ENCODE measurements at places on chromosomes 2 and 18. TPM values are rescaled to one million over a fixed set of nuclear protein-coding genes. Genes with fewer than 3 reads are reported as not detected.

The FAHD2B gene
- 30.2 TPM for total RNA-seq

The UBXN2A gene
- 12.2 TPM for total RNA-seq

The C2orf74 gene
- total RNA-seq: 15.9 TPM

The BABAM2 gene
- 72.3 TPM for total RNA-seq

The SLC9A2 gene
- not detected for total RNA-seq

The EVA1A gene
- not detected for total RNA-seq

The CPS1 gene
- 1.7 TPM for total RNA-seq

The COLEC12 gene
- not detected for total RNA-seq

The COL3A1 gene
- total RNA-seq: not detected

DNA sequence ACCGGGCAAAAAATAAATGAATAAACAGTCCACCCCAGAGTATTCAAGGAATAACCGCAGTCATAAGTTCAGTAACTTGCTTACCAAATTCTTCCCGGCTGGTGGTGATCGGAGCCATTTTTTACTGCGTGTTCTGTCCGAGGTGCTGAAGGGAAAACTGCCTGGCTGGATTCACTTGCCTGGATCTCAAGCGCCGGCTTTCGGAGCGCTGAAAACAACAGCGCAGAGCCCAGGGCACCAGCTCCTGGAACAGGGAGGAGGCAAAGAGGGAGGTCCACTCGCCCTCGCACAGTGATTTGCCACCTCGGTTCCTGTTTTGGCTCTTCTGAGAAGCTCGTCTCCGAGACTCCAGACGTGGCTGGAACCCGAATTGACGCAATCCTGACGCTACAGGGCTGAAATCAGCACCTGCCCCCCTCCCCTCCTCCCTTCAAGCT, at the start of gene SYT4:
SYT4 (minus strand) TSS at position 327 of the 437 bp plus-strand sequence; CDS start at position 118, 209 bp downstream.
- no peaks in the 10 kb centered on the region for H3K4me1 ChIP-seq
- H3K4me3 ChIP-seq: no peak within 1 kb of the TSS
- H3K27me3 ChIP-seq: peaks cover 1% of the 10 kb centered on the region

DNA sequence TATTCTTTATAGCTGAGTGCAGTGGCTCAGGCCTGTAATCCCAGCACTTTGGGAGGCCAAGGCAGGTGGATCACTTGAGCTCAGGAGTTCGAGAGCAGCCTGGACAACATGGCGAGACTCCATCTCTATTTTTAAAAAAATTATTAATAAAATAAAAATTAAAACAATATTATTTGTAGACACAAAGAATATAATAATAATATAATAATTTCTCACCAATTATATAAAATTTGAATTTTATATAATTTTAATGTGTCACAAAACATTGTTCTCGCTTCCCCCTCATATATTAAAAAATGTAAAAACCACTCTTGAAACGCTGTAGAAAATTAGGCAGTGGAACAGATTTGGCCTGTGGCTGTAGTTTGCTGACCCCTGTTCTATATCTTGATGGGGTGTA, 5.6 kb upstream of the KDM3A start:
- H3K27me3 ChIP-seq: no peaks in the 10 kb centered on the region
- H3K4me3 ChIP-seq: no peak overlapping the region
- peaks cover 3% of the 10 kb centered on the region for H3K4me1 ChIP-seq

- H3K27me3 ChIP-seq: no peaks in the 10 kb centered on the region
- no peaks in the 10 kb centered on the region for H3K36me3 ChIP-seq
- DNase-seq: no peak
Observed at GRCh38 chr18:46296656-46297055, 192.5 kb downstream of the HAUS1 start.

- no peak overlapping the region for H3K27ac ChIP-seq
- no peaks in the 10 kb centered on the region for H3K4me1 ChIP-seq
- H3K4me3 ChIP-seq: no peak overlapping the region
- no peaks in the 10 kb centered on the region for H3K36me3 ChIP-seq
Observed at GRCh38 chr2:82001614-82002013, 1697.1 kb upstream of the LRRTM1 start.

- no peaks in the 10 kb centered on the region for H3K27me3 ChIP-seq
- H3K36me3 ChIP-seq: no peaks in the 10 kb centered on the region
- peak overlapping the region; percentile 48 for H3K4me3 ChIP-seq
- peak; percentile 22 for DNase-seq
- peak overlapping the region; percentile 70 for H3K27ac ChIP-seq
- H3K4me1 ChIP-seq: peaks cover 43% of the 10 kb centered on the region
Observed at GRCh38 chr2:121596221-121597080, 52.8 kb downstream of the CLASP1 start.

- DNase-seq: no peak
- H3K4me3 ChIP-seq: no peak overlapping the region
- no peaks in the 10 kb centered on the region for H3K36me3 ChIP-seq
- H3K27ac ChIP-seq: no peak overlapping the region
- no peaks in the 10 kb centered on the region for H3K27me3 ChIP-seq
Observed at GRCh38 chr2:16978301-16978700, 312.7 kb upstream of the CYRIA start.

- no peak overlapping the region for H3K27ac ChIP-seq
- no peak for DNase-seq
- H3K4me3 ChIP-seq: no peak overlapping the region
- no peaks in the 10 kb centered on the region for H3K36me3 ChIP-seq
- peaks cover 3% of the 10 kb centered on the region for H3K27me3 ChIP-seq
- no peaks in the 10 kb centered on the region for H3K4me1 ChIP-seq
Observed at GRCh38 chr2:14621114-14621513, 11.4 kb upstream of the LRATD1 start.

GRCh38 chr2:234912437-234912836, 39.4 kb upstream of the SH3BP4 start:
- no peak overlapping the region for H3K27ac ChIP-seq
- DNase-seq: no peak
- no peak overlapping the region for H3K4me3 ChIP-seq
- H3K36me3 ChIP-seq: no peaks in the 10 kb centered on the region

DNA sequence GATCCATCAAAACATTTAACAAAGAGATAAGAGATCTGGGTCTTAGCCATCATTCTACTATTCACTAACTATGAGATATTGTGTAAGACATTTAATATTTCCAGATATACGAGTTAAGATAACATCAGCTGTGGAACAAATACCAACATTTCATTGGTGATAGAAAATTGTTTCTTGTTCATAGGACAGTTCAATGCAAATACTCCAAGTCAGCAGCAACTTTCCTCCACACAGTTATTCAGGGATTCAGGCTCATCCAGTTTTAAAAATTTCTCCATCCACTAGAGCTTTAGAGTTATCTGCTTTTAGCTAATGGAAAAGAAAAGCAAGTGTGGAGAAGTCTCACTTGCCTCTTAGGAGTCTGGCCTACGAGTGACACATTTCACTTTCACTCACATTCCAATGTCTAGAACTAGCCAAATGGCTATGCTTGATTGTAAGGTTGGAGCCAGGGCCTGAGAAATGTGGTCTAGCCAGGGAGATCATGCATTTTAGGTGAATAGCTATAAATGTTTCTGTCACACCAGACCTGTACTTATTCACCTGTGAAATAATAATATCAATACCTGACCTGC, 119.3 kb upstream of the MAPRE2 start:
- H3K27me3 ChIP-seq: peaks cover 7% of the 10 kb centered on the region
- no peak overlapping the region for H3K27ac ChIP-seq
- H3K36me3 ChIP-seq: no peaks in the 10 kb centered on the region
- no peak overlapping the region for H3K4me3 ChIP-seq

GRCh38 chr2:214514704-214515103, 103.8 kb downstream of the VWC2L start:
- H3K4me1 ChIP-seq: no peaks in the 10 kb centered on the region
- no peak for DNase-seq
- no peaks in the 10 kb centered on the region for H3K36me3 ChIP-seq
- H3K4me3 ChIP-seq: no peak overlapping the region
- no peaks in the 10 kb centered on the region for H3K27me3 ChIP-seq

- no peaks in the 10 kb centered on the region for H3K4me1 ChIP-seq
- H3K36me3 ChIP-seq: no peaks in the 10 kb centered on the region
- H3K4me3 ChIP-seq: no peak overlapping the region
- H3K27ac ChIP-seq: no peak overlapping the region
- DNase-seq: no peak
Observed at GRCh38 chr18:27808683-27809082, 368.2 kb downstream of the CDH2 start.

DNA sequence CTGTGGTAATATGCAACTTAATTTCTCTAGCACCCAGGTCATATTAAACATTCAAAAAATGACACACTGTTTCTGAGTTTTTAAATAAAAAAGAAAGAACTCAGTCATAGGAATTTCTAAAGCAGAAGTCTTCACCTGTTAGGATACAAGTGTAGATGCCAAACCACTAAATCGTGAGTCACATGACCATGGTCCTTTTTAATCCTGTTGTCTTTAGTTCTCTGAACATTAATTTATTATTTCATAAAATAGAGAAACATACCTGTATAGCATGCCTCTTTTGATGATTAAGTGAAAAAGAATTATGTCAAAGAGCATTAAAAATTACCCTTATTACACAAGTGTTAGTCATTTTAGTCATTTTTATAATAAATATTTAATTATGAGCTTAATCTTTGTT, 398.8 kb downstream of the CCDC85A start:
- H3K4me3 ChIP-seq: no peak overlapping the region
- no peak overlapping the region for H3K27ac ChIP-seq
- H3K36me3 ChIP-seq: no peaks in the 10 kb centered on the region
- H3K4me1 ChIP-seq: no peaks in the 10 kb centered on the region

DNA sequence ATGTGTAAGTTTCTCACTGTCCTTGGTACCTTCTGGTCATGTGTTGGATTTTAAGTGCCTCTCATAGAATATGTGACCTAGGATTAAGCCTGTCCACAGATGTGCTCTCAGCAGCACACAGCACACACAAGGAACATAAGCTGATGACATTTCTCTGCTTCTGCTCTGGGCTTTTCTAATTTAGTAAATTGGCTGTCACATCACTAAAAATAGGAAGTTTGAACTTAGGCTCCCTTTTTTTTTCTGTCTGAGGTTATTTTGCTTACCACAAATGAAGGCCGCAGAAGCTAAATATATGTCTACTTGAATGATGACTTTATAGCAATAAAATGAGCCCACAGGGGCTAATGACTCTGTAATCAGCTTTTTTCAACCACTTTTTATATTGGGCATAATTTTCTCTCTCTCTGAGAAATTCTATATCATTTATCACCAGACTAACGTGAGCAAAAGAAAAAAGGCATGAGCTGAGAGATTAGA, 150.2 kb upstream of the KLHL14 start:
- H3K4me3 ChIP-seq: no peak overlapping the region
- H3K36me3 ChIP-seq: no peaks in the 10 kb centered on the region
- H3K27ac ChIP-seq: no peak overlapping the region
- DNase-seq: no peak
- H3K27me3 ChIP-seq: no peaks in the 10 kb centered on the region
- no peaks in the 10 kb centered on the region for H3K4me1 ChIP-seq

DNA sequence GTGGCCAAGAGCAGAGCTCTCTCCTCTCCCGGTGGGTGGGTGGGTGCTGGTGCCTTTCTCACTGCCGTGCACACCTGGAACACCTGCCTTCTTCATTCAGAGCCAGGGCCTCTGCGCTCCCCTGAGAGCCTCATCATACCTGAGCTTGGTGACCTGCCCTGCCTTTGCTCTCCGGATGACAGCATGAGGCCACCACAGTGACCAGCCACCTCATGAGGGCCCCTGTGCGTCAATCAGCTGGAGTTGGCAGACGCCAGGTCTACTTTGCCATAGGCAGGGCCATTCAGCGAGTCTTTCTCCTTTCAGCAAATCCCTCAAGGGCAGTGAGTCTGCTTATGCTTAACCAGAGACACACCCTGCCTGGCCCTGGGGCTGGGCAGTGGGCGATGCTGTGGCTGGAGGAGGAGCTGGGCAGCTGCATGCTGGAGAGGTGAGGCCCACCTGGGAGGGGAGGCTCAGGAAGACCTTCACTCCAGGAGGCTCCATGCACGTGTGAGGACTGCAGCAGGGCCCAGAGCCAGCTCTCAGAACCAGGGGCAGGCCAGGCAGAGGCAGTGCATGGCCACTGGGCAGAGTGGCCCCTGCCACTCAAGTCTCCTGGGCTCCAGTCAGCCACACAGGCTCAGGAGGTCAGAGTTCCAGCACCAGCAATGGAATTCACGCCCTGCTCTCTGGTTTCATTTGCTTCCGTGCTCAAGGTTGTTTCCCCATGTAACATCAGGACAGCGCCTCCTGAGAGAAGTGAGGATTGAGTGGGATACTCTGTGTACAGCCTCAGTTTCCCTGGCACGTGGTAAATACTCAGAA, 417.5 kb upstream of the MYT1L start:
- H3K4me1 ChIP-seq: no peaks in the 10 kb centered on the region
- DNase-seq: no peak
- H3K4me3 ChIP-seq: no peak overlapping the region
- H3K36me3 ChIP-seq: no peaks in the 10 kb centered on the region
- H3K27me3 ChIP-seq: no peaks in the 10 kb centered on the region

DNA sequence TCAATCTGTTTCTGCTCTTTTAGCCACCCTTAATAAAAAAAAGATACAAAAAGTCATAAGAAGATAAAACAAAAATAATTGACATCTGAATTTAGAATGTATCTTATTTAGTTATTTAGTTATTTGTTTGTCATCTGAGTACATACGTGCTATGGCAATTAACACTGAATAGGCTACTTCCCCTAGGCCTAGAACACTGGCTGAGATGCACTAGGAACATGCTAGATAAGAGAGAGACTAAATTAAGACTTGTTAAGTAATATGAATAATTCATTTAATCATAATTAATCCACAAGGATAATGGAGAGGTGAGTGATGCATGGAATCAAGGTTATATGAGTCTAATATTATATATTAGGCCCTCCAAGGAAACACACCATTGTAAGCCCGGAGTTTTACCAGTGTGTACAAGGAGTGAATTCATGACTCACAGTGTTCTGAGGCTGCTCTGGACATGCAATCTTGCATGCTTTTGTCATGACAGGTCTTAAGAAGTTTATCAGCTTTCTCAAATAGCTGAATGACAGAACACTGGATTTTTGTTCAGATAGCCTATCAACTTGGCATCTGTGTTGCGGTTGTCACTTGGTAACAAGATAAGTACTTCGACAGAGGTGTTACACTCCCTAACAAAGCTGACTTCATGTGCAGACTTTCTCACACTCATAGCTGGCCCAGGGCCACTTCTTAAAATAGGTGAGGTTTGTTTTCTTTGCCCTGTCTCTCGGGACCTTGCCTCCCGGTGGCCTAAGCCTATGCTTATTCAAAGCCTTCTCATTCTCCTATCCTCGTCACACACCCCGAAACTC, 5.0 kb upstream of the SERPINB2 start:
- H3K4me1 ChIP-seq: peaks cover 13% of the 10 kb centered on the region
- H3K36me3 ChIP-seq: no peaks in the 10 kb centered on the region
- H3K27me3 ChIP-seq: peaks cover 12% of the 10 kb centered on the region
- DNase-seq: no peak
- no peak overlapping the region for H3K4me3 ChIP-seq

GRCh38 chr2:70094171-70094977, 7.1 kb downstream of the PCBP1 start:
- H3K27ac ChIP-seq: peak overlapping the region; percentile 91
- H3K27me3 ChIP-seq: no peaks in the 10 kb centered on the region
- peak; percentile 46 for DNase-seq
- H3K4me3 ChIP-seq: peak overlapping the region; percentile 64

GRCh38 chr2:186980787-186981550, 132.0 kb upstream of the ZSWIM2 start:
- H3K27me3 ChIP-seq: no peaks in the 10 kb centered on the region
- no peak overlapping the region for H3K4me3 ChIP-seq
- H3K27ac ChIP-seq: no peak overlapping the region

Data from activated CD4-positive, alpha-beta memory T cell treated with anti-CD3 and anti-CD28 coated beads for 36 hours (primary cell).